ENCODE measurements at places on chromosomes 1 and 21.

GRCh38 chr1:228280106-228280901 is 72.5 kb downstream of the OBSCN start:
- DNase-seq, result no peak

DNA sequence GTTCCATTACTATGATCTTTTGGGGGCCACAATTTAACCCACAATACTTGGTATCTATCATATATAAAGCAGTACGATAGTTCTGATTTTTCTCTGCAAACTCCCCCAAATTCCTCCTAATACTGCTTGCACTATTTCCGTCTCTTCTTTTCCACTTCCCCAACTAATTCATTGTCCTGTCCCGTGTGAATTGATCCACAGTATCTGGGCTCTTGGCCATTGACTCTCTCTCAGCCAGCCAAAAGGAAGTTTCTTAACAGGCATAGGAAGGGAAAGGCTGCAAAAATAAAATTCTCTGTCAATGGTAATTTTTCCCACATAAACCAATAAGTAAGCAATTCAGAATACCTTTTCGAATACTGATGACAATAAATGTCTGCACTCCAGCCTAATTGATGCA is 91.7 kb upstream of the DSCAM start:
- DNase-seq, result no peak

DNA sequence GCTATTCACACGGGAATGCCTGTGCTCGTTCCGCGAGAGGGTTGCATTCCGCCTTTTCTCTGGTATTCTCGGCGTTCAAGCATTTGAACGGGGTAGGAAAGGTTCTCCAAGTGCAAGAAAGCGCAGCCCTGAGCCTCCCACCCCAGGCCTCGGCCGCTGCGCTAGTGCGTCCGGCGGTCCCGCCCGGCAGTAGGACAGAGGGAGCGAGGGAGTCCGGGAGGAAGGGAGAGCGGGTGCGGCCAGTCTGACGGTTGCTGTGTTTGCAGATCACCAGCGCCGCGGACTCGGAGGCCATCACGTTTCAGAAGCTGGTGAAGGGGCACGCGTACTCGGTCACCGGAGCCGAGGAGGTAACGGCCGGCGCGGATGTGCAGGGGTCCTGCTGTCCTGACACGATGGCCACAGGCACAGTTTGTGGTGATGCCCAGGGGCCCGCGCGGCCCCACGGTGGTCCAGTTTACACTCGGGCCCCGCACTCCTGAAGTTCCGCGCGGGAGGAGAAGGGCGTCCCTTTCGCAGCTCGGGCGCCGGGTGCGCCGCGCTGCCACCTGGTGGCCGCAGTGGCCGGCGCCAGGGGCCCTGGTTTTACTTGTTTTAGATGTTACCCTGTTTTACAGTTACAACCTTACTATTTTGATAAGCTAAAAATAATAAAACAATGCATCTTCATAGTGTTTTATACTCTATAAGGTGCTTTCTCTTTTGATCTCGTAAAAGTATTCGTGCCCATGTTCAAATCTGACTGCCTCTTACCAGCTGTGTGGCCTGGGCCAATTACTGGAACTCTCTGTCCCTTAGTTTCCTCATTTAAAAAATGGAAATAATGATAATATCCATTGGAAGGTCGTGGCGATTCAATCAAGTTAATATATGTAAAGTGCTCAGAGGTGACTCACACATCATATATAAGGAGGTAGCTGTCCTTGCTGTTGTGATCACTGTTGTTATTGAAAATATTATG is 36.7 kb downstream of the CAPN2 start:
- no peak for DNase-seq

DNA sequence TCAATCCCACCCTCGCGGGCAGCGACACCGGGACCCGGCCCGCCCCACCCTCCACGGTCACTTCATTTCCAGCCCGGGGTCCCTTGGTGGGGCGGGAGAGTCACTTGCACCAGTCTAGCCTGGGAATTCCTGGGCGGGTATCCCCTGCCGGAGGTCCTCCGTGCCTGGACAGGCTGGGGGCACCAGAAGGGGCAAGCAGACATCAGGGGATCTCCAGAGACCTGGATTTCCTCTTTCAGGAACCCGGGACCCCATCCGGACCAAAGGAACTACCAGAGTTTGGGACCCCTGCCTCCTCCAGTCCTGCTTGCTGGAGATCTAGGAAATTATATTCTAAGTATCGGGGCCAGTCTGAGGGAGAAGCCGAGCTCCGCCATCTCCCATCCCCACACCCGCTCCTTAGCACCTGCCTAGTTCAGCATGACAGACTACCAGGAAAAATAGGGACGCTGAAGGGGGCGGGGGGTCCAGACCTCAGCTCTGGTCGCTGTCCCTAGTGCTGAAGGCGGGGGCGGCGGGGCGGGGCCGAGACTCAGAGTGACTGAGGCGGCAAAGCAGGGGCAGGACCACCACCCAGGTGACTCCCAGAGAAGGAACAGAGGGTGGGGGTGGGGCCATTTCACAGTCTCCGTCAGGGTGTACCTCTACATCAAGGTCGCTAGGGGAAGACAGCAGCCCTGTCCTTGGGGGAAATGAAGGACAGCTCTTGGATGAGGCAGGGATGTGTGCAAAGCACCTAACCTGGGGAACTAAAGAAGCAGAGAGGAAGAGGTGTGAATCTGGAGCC is 832 bp downstream of the HCN3 start:
- no peak for DNase-seq

DNA sequence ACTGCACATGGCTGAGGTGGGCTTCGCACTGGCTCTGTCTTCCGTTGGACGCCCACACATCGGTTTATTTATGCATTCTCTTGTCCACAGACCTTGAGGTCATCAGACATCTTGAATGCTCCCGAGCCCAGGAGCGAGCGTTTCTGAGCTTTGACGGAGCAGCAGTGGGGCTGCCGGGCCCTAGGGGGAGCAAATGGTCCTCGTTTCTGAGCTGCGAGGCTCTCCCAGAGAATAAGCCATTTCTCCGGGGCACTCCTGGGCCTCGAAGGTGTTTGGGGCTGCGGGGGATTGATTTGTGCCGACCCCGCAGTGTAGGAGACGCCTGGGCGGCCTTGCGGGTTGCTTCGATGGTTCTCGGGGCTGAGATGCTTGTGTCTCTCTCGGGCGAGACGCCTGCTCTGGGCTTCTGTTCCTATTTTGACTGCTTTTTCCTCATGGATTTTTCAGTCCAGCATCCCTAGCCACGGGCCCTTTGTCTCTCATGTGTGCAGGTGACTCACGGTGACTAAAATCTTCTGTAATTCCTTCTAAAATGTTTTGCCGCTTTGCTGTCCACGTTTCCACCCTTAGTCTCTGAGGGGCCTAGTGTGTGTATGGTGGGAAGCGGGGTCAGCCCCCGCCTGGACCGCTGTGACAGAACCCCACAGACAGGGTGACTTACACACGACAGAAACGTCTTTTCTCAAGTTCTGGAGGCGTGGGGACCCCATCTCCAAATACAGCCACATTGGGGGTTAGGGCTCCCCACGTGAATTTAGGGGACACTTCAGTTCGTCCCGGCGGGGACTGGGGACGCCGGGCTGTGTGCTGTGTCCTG is 62.1 kb downstream of the FAAP20 start:
- DNase-seq, result no peak

GRCh38 chr1:8598060-8598724 is 219.2 kb downstream of the RERE start:
- DNase-seq, result peak; percentile 20

GRCh38 chr1:165034136-165034809 is 322.2 kb downstream of the LMX1A start:
- DNase-seq, result no peak

DNA sequence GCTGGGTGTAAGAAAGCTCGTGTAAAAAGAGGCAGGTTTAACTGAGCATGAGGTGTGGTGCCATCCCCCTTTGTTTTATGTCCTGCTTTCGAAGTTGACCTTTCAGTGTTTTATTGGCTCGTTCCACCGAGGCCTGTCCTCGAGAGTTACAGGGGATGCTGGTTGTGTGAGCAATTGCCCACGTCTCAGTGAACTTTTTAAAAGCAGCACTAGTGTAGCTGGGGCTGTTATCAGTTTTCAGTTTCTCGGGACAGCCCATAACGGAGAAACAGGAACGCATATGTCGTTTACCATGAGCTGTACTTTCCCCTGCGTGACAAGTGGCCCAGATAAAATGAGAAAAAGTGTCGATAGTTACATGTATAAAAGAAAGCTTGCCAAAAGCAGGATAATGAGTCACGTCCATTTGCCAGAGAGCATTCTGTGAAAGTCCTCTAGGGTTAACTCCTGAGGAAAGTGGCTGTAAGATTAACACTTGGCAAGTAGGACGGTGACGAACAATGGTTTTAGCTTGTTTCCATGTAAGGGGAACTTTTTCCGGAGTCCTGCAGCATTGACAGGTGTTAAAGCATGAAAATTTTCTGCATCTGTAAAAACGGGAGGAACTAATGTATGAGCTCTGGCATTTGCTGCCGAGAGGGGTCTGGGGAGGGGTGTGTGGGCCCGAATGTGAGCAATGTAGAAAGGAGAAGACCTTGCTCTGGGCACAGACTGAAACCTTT is 7.8 kb upstream of the LRRC47 start:
- no peak for DNase-seq

- DNase-seq, result no peak
These were observed 26.4 kb downstream of the CAPN2 start for GRCh38 chr1:223738465-223739365.

- DNase-seq, result no peak
These were observed 60.1 kb downstream of the CD34 start for GRCh38 chr1:207850621-207851407.

GRCh38 chr1:241253471-241253870 is 103.5 kb downstream of the RGS7 start:
- DNase-seq, result no peak

- DNase-seq, result no peak
These were observed 71.7 kb upstream of the ZNF648 start for GRCh38 chr1:182133181-182133580.

GRCh38 chr1:6162773-6163172 is 17.3 kb downstream of the CHD5 start:
- no peak for DNase-seq

GRCh38 chr1:198771563-198772153 is 132.8 kb downstream of the PTPRC start:
- DNase-seq, result no peak

- DNase-seq, result no peak
These were observed 64.8 kb downstream of the NAV1 start for GRCh38 chr1:201603613-201604232.

DNA sequence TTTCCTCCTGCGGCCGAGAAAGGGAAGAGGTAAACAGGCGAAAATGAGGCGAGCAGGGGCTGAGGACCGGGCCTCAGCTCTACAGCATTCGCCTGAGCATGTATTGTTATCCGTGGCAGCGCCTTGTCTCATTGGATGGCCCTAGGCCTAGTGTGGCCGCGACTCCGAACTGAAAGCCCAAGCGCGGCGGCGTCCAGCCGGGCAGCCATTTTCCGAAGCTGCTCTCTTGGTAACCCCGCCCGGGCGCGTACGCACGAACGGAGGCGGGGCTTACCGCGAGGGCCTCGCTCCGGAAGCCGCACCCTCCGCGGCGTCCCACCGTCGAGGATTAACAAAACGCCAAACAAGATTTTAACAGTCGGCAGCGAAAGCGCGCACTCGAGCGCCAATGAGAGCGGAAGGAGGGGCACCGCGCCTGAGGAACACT is 797 bp upstream of the USP1 start:
- DNase-seq, result no peak

GRCh38 chr1:216221260-216221700 is 202.0 kb downstream of the USH2A start:
- DNase-seq, result peak; percentile 72

DNA sequence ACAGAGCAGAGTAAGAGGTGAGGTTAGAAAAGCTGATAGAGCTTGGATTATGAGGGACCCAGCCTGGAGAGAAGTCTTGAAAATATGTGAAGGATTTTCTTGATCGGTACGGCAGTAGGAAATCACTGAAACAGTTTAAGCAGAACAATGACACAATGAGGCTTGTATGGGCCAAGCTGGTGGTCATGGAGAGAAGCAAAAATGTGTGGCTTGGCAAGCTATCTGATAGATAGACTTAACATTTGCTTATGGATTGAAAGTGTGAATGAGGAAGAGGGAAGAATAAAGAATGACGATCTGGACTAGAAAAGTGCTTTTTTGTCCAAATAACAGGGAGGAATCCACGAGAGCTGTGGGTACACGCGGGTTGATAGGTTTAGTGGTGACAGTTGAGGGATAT is 15.4 kb upstream of the XPR1 start:
- no peak for DNase-seq

DNA sequence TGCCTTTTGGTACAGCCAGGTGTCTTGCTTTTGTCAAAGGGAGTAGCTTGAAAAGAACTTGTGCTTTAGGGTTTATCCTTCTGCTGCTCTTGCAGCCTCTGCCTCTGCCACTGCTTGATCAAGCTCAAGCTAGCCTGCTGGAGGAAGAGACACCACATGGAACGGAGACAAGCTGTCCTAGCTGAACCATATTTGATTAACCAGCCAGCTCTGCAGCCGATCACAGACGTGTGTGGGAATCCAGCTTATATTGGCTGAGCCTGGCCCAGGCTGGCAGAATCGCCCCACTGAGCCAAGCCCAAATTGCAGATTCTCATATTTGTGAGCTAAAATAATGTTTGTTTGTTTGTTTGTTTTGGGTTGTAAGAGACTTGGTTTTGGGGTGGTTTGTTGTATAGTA is 18.7 kb upstream of the FAM78B start:
- no peak for DNase-seq

DNA sequence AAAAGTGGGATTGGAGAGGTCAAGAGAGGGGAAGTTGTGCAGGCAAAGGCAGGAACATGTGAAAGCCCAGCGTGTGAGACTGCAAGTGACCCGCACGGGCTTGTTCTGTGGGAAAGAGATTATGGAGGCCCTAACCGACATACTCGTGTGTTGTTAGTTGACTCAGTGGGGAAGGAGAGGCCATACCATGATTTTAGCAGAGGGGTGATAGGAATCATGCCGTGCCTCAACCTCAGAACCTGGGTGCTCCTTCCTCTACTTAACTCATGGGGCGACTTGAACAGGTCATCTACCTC is 19.3 kb downstream of the PGLYRP3 start:
- DNase-seq, result no peak

GRCh38 chr1:36881541-36881940 is 152.8 kb downstream of the GRIK3 start:
- DNase-seq, result no peak

- DNase-seq, result no peak
These were observed 218.0 kb upstream of the GALNT2 start for GRCh38 chr1:229848752-229849677.

DNA sequence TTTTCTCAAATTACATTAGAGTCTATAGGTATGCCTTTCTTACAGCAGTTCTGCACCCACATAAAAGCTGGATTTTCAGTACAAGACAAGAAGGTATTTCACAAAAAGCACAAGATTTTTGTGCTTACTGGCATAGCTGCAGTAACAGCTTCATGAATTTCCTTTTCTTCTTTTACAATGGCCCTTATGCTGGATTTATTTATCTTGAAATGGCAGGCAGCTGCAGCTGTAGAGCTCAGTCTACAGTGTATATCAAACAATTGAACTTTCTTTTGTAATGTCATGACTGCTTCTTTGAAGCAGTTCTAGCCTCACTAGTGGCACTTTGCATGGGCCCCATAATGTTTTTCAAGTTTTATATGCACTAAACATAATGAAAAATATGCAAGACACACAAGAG is 510.2 kb downstream of the KCNT2 start:
- DNase-seq, result no peak

GRCh38 chr1:45329445-45329844 is 2.8 kb downstream of the HPDL start:
- no peak for DNase-seq
